ENCODE measurements at places on chromosomes 3 and 15.

DNA sequence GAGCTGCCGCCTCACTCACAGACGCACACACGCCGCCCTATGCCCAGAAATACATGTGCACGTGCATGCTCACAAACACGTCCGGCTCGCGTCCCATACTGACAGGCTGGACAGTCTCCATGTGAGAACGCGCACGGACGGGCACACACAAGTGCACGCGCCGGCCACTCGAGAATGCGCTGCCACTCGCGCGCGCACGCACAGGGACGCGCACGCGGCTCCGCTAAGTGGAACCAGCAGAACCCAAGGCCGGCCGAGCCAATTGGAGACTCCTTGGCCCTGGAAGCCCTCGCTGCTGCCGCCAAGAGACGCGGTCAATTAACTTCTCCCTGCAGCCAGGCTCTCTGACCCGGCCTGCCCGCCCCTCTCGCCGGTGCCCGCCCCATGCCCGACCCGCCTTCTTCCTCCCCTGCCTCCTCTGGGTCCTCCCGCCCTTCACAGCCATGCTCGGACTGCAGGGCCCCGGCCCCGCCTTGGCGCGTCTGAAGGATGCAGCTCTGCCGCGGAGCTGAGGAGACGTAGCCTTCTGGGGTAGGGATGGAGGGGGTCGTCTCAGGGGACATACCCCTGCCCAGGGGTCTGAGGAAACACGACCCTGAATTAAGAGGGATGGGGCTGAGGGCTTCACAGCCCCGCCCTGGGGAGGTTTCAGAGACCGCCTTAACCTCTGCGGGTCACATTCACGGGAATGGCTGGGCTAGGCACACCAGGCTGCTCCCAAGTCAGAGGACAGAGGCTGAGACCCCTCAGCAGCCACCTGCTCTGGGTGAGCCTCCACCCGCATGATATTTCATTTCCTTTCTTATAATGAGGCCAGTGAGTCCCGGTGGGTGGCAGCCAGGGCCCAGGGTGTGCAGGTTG, 15.0 kb downstream of the PTH1R start:
- no peak for DNase-seq

DNA sequence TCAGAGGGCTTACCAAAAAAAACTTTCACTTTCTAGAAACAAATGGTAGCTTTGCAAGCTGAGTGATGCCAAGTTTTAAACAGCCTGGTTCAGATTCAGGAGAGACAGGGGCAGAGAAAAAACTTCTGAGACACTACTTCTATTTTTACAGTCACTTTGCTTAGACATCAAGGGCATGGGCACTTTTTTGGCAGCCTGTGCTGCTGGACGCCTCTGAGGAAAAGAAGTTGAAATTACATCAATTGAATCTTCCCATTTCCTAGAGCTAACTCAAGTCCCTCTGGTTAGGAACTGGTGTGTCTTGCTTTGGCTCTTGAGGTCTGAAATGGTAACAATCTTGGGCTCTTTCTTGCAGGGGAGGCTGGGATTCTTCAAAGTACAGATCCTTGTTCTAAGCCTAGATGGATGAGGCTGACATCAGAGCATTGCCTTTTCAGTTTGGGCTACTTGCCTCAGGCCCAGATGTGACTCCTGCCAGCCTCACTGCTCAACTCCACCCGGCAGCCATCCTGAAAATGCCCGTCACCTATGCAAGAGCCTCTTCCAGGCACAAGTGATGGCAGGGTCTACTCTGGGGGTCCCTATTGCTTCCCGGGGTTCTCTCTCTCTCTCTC, 357.5 kb downstream of the FOXP1 start:
- DNase-seq, result no peak

DNA sequence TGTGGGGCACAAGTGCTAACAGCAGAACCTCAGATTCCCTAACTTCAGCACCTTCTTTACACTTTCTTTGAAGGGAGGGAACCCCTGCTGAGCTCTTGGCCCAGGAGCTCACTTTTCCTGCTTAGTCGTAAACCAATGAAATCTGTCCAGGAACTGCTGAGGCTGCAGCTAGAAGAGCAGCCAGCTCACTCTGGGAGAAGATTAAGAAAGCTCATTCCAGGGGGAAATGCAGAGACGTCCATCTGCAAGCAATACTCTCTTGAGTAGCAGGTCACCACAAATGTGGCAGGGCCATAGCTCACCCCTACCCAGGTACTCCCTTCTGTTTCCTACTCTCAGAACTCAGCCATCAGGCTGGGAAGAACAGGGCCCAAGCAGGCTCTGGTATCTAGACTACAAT, 103.3 kb downstream of the WDR76 start:
- no peak for DNase-seq

GRCh38 chr3:175150812-175151401, 291.8 kb downstream of the NAALADL2 start:
- no peak for DNase-seq

DNA sequence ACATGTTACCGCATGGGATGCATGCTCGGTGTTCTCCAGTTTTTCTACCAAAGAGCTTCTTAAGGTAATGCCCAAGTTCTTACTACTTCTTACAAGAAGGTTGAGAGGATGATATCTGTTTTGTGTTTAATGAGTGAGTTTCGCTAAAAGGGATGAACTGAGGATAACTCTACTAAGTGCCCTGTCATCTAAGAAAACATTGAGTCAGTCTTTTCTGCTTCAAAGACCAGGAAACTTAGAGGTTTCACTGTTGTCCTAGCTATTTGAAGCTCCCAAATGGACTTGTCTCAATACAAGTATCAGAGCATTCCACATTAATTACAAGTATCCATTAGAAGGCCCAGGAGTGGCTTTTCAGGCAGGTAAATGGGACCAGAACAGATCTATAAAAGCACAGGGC, 296.2 kb downstream of the KBTBD8 start:
- DNase-seq, result no peak

GRCh38 chr3:108024146-108024850, 66.5 kb downstream of the CD47 start:
- no peak for DNase-seq

Data from central memory CD4-positive, alpha-beta T cell (primary cell).